ENCODE measurements at places on chromosomes 6 and 20.

DNA sequence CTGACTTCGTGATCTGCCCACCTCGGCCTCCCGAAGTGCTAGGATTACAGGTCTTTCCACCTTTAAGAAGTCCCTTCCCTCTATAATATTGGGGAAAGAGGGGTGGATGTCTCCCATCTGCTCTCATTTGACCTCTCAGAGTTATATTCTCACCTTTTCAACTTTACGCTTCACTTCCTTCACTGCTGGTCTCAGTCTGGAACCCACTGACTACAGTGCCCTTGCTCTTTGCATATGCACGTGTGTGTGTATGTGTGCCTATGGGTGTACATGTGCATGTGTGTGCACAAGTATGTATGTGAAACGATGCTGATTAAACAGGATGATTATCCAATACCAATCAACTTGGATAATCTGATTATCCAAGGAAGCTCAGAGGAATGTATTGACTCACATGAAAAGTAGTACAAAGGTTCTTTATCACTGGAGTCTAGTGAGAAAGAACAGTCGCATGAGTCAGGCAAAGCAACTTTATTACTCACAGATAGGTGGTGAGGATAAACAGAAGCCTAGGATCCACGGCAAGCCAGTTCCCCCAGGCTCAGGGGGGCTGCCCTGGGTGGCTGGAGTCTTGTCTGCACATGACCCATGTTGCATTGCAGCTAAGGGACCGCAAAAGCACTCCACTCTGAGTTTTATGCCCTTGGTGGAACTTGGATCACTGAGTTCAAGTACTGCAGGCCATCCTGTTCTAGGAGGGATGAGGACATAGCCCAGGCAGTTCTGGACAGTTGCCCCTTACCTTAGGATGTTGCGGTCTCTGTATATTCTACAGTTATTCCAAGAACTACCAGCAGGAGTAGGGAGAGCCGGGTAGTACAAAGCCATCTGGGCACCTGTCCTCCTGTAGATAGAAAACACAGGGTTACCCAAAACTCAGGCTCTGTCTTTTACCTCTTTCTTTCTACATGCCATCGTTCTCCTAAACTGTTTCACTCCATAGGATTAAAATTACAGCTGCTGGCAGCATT, 50.9 kb downstream of the SNRNP48 start:
- DNase-seq: no peak

DNA sequence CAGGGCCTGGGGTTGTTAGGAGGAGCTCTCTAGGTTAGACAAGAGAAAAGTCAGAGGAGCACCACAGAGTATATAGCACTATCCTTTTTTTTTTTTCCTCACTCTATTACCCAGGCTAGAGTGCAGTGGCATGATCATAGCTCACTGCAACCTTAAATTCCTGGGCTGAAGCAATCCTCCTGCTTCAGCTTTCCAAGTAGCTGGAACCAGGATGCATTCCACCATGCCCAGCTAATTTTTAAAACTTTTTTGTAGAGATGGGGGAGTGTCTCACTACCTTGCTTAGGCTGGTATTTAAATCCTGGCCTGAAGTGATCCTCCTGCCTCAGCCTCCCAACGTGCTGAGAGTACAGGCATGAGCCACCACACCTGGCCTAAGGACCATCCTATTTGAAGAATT, 19.3 kb upstream of the AKIRIN2 start:
- DNase-seq: no peak

- DNase-seq: no peak
Observed at GRCh38 chr20:59451641-59452040, 151.2 kb downstream of the EDN3 start.

- DNase-seq: no peak
Observed at GRCh38 chr20:53194306-53195290, 222.4 kb downstream of the TSHZ2 start.

DNA sequence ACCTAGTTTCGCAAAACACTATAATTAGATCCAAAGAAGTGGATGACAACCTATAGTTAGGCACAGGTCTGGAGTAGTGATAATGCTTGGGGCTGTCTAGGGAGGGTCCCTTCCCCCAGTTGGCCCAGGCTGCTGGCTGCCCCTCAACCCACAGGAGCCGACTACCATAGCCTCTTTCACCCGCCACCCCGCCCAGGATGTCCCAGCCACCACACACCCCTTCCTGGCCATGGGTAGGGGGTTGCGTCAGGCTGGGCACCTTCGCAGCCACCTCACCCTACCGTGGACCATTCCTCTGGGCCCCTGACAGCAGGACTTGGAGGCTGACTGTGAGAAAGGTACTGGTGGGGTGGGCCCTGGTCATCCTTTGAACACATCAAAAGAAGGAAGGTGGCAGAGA, 8.5 kb downstream of the TFEB start:
- no peak for DNase-seq

DNA sequence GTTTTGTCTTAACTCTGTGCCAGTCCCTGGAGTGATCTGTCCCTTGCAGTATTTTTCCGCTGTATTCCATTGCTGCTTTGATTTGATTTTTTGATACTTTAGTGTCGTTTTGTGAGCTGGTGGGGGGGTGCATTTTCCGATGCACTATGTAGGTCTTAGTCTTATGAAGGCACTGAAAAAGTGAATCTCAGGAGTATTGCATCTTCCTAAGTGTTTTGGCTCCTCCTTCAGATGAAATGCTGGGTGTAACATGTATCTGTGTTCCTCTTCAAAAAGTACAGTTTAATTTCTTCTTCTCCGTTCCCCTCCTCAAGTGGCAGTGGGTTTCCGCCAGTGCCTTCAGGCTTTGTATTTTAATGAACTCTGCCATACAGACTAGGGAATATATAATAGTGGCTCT, 580.7 kb upstream of the GJE1 start:
- no peak for DNase-seq

DNA sequence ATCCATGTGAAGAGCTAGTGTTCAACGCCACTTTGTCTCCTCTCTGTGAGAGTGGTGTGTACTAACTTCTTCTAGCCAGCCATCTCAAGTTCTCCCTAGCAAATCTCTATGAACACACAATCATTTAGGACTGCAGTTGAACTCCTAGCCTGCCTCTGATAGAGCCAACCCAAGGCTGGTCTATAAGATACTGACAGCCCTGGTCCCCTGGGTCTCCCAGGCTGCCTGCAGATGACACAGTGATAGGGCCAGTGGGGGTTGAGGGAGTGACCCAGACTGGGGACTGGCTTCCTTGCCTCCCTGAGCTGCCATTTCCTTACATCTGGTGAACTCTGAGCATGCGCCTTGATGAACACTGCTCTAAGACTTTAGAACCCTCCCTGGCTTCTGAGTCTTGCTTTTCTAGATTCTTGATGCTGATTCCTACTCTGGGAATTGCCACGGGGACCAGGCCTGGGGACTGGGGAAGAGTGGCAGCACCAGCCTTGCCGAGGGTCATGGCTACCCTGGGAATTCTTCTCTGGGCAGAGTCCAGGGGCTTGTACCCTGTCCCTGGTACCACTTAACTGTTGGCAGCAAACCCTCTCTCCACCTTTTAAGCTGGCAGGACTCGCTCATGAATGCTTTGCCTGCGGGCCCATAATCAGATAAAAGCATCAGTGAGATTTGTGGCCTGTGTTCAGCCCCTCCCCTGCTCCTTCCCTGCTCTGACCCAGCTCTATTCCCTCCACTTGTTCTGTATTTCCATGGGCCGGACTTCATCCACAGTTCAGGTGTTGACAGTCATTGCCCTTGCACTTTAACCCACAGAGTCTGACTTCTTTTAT, 130.8 kb upstream of the CHD6 start:
- no peak for DNase-seq

DNA sequence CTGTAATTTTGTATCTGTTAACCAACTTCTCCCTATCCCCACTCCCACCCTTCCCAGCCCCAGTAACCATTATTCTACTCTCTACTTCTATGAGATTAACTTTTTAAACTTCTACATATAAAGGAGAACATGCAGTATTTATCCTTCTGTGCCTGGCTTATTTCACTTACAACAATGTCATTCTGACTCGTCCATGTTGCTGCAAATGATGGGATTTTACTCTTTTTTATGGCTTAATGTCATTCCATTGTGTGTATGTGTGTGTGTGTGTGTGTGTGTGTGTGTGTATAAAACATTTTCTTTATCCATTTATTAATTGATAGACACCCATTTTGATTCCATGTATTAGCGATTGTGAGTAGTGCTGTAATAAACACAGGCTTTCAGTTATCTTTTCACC, 76.1 kb downstream of the COL19A1 start:
- no peak for DNase-seq
